ENCODE measurements at places on chromosomes 5 and 9.

GRCh38 chr9:114180696-114181606 lies 25.6 kb downstream of the COL27A1 start:
- no peak for DNase-seq

DNA sequence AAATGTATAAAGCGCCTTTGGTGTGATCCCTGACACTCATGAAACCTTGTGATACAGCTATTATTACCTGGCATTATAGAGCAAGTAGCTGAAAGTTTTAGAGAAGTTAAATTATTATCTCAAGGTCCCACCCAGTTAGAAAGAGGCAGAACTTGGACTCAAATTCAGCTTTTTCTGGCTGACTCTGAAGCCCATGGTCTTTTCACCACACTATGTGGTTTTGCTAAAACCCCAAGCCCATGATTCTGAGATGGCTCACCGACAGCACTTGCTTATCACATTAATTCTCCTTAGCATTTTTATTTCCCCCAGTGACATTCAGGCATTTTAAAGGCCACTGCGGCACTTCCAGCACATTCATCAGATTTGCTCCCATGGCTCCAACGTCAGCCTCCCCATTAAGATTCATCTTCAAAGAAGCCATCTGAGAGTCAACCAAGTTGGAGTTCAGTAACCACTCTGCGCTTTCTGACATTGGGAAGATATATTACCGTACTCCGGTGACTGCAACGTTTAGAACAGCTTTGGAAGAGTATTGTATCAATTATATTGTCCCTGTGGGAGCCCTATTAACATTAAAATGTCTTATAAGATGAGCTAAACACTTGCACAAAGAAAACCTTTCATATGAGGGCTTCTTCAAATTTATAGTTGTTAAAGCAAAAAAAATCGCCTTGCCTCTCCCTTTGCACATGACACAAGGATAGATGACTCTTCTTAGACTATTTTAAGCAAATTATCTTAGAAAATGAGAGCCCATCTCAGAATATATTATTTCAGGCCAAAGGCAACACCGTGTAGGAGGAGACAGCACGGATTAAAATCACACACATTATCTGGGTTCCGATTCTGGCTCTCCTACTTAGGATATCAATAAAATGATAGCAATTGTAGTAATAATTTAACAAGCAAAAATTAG lies 638.1 kb downstream of the ACTL7B start:
- no peak for DNase-seq

DNA sequence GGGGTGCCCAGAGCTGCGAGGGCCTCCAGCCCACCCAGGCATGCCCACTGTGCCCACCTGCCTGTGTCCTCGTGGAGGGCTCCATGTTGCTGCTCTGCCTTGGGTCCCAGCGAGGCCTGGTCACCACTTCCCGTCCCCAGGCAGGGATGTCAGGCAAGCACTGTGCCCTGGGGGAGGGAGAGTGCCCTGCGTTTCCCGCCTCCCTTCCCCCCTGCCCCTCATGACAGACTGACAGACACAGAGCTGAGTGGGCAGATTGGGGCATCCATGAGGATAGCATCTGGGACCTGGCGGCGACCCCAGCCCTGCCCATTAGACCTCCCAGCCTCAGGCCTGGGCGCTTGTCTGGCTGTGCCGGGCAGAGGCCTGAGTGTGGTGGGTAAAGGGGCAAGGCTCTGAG lies 56.9 kb downstream of the KCNT1 start:
- no peak for DNase-seq

DNA sequence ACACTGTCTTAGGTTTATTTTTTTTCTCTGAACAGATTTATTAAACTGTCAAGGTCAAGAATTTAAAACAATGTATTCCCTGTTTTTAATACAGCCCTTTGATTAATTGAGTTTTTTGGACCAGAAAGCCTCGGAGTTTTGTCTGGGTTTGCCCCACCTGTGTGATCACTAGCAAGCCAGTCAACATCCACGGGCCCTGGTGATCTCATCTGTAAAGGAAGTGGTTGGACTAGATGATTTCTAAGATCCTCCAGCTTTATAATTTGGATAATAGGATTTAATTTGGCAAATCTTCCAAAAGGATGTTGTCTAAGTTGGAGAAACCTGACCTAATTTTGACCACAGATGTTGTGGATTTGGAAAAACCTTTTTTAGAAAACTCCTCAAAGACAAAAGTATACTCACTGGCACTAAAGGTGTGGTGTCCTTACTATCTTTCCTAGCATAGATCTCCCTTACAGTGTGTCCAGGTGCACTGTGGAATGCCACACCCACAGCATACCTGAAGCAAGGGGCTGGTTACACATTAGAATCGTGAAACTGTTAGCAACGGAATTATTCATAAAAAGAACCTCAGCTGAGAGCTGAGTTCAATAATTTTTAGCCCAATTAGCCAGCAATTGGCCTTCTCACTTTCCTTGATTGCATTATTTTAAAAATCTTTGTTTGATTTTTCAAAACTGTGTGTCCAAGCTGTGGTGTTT lies 195.6 kb upstream of the ELL2 start:
- DNase-seq: no peak

GRCh38 chr5:141525653-141526052 lies 36.8 kb downstream of the PCDHGC5 start:
- DNase-seq: no peak
